ENCODE measurements at places on chromosomes 3 and 15. TPM values are rescaled to one million over a fixed set of nuclear protein-coding genes. Genes with fewer than 3 reads are reported as not detected.
A peak's percentile ranks its signal among the peaks of the same experiment; 100 is the strongest.

- no peaks in the 10 kb centered on the region for H3K27me3 ChIP-seq
- no peaks in the 10 kb centered on the region for H3K4me1 ChIP-seq
- no peak overlapping the region for H3K4me3 ChIP-seq
- no peak overlapping the region for H3K27ac ChIP-seq
Observed at GRCh38 chr3:65030847-65031463, 343.2 kb upstream of the ADAMTS9 start.

DNA sequence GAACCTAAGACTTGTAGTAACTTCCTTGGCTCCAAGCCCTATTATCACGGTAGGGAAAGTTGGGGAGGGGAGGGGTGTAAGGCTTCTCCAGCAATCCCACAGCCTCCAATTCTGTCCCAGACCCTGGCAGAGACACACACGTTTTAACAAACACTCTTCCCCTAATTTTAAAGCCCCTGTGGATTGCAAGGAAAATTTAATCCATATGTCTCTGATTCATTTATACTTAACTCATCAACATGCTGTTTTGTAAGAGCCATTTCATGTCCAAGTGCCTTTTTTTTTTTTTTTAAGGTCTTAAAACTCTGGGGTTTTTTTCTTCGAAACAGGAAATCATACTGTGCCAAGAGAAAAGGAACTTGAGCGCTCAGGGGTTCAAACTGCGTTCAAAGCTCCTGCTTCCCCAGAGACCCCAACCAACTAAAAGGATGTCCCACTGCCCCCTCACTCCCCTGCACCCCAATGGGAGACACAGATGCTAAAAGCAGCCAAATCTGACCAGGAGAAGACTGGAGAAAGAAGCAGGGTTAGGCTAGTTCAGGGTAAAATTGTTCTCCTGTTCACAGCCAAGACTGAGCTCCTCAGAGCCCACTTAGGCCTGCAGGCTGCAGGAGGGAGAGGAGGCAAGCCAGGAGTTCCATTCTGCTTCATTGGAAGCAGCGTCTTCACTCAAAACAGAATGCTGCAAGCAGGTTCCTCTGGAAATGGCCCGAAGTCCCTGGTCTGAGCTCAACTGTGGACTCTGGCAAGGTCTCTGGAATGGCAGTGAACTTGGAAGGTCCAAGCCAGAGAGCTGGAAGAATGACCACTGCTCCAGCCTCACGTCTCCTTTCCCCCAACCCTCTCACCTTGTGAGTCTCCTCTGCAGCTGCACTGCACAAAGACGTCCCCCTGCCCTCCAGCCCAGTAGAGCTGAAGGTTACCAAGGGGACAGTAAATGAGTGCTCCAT is 172.5 kb downstream of the NTRK3 start:
- no peaks in the 10 kb centered on the region for H3K36me3 ChIP-seq

- DNase-seq: no peak
Observed at GRCh38 chr3:196641333-196642054, 2.0 kb downstream of the NRROS start.

DNA sequence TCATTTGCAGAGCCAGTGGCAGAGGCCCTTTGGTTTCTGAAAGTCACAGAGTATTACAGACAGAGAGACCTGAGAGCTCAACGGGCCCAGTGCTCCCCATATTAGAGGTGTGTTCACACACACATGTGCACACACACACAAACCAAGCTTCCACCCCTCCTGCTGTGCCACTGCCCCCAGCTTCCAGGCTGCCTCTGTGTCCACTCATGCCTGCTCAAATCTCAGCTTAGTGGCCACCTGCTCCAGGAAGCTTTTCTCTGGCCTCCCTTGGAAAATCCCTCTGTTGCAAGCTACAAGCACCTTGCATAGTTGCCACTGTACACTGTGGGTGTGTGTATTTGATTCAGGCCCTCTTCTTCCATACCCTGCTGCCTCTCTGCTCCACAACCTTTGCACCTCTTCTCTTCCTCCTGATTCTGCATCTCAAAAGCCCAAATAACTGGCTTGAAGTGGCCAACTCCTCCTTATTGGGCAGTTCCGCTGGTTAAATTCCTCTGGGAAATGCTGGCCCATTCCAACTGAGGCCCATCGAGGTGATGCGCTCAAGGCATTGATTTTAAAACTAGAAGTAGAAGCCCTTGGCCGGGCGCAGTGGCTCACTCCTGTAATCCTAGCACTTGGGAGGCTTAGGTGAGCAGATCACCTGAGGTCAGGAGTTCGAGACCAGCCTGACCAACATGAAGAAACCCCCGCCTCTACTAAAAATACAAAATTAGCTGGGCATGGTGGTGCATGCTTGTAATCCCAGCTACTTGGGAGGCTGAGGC is 23.0 kb downstream of the MESD start:
- peaks cover 4% of the 10 kb centered on the region for H3K4me1 ChIP-seq
- H3K27me3 ChIP-seq: no peaks in the 10 kb centered on the region
- no peak overlapping the region for H3K27ac ChIP-seq
- H3K4me3 ChIP-seq: no peak overlapping the region

GRCh38 chr3:36258421-36258820 is 121.9 kb upstream of the STAC start:
- H3K27me3 ChIP-seq: no peaks in the 10 kb centered on the region
- no peak overlapping the region for H3K27ac ChIP-seq
- no peak for DNase-seq
- no peaks in the 10 kb centered on the region for H3K4me1 ChIP-seq

DNA sequence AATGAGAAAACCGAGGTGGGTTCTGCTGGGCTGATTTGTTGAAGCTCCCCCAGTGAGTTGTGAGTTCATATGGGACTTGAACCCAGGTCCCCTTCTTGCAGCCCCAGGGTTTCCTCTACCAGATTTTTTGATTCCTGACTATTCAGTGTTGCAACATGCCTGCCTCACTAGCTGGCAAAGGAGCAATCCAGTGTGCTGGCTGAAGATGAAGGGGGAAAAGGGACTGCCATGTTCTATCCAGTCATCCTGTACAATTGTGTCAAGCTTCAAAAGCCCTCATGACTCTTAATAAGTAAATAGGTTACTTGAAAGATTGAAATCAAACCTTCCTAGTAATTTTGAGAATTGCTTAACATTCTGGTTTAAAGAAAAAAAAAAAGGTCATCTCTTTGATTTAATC is 211.5 kb upstream of the TP63 start:
- no peak for DNase-seq
- no peaks in the 10 kb centered on the region for H3K27me3 ChIP-seq
- H3K27ac ChIP-seq: no peak overlapping the region
- H3K4me3 ChIP-seq: no peak overlapping the region
- no peaks in the 10 kb centered on the region for H3K36me3 ChIP-seq

- no peak overlapping the region for H3K4me3 ChIP-seq
- H3K27me3 ChIP-seq: no peaks in the 10 kb centered on the region
- H3K27ac ChIP-seq: no peak overlapping the region
- no peaks in the 10 kb centered on the region for H3K4me1 ChIP-seq
- no peak for DNase-seq
Observed at GRCh38 chr3:147153830-147154539, 252.4 kb downstream of the ZIC4 start.

GRCh38 chr15:67839499-67839928 is 331 bp downstream of the RNU6-1 start:
- H3K27me3 ChIP-seq: peaks cover 17% of the 10 kb centered on the region
- DNase-seq: no peak
- H3K27ac ChIP-seq: peak overlapping the region; percentile 98
- H3K4me3 ChIP-seq: peak overlapping the region; percentile 89
- peaks cover 48% of the 10 kb centered on the region for H3K4me1 ChIP-seq

- DNase-seq: no peak
Observed at GRCh38 chr3:10716964-10717363, 99.1 kb upstream of the SLC6A11 start.

Gene RPSA
- total RNA-seq: 404 TPM

Gene ADCY5
- total RNA-seq: 249 TPM

GRCh38 chr3:57068437-57069089 is 8.1 kb downstream of the SPATA12 start:
- peaks cover 16% of the 10 kb centered on the region for H3K4me1 ChIP-seq
- peak overlapping the region; percentile 0 for H3K4me3 ChIP-seq
- H3K27ac ChIP-seq: peak overlapping the region; percentile 68
- no peaks in the 10 kb centered on the region for H3K36me3 ChIP-seq
- H3K27me3 ChIP-seq: no peaks in the 10 kb centered on the region

DNA sequence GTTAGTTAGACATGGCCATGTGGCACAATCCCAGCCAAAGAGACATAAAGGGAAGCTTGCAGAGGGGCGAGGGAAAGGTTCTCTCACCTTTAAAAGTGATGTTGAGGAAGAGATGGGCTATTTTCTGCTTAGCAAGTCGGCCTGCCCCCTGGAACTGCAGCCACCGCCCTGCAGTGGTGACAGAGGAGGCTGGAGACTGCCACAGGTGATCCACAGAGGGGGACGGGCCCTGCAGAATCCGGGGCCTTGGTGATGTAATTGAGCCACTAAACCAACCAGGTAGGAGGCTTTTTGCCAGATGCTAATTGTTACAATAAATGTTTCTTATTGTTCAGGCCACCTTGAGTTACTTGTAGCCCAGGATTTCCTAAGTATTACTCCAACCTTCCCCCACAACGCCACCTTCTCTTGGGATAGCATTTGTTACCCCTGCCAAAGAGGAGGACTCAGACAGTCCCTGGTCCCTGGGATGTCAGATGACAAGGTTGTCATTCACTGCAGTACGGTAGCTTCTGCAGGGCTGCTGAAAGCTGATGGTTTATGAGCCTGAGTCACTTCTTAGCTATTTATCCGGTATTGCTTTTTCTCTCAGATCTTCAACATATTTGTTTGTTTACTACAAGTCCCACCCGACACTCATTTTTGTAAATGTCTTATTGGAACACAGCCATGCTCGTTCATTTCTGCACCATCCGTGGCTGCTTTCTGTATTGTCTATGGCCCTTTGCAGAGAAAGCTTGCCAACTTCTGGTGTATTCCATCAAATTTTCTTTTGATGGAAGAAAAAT is 63.3 kb upstream of the SEC61A1 start:
- no peaks in the 10 kb centered on the region for H3K36me3 ChIP-seq
- peaks cover 13% of the 10 kb centered on the region for H3K4me1 ChIP-seq
- no peak overlapping the region for H3K4me3 ChIP-seq
- H3K27ac ChIP-seq: no peak overlapping the region
- H3K27me3 ChIP-seq: no peaks in the 10 kb centered on the region

DNA sequence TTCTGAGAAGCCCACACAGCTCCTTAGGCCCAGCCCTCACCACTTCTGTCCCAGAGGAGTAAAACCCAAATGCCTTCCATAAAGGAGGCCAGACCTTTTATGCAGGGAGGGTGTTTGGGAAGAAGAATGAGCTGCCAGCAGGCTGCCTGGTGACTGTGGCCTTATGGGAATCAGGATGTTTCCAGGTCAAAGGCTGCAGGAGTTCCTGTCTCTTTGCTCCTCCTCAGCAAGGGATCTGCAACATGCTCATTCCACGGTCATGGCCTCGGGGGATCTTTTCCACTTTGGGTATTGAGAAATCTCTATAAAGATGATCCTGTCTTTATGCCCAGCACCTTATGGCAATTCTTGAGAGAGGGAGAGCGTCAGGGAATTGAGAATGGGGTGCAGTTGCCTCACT is 25.2 kb upstream of the MAGEF1 start:
- H3K4me3 ChIP-seq: no peak overlapping the region
- no peak overlapping the region for H3K27ac ChIP-seq
- no peaks in the 10 kb centered on the region for H3K36me3 ChIP-seq
- H3K27me3 ChIP-seq: peaks cover 23% of the 10 kb centered on the region
- H3K4me1 ChIP-seq: no peaks in the 10 kb centered on the region
